Effector CD4-positive, alpha-beta T cell (primary cell): ENCODE measurements at places on chromosomes 2 and 18.

DNA sequence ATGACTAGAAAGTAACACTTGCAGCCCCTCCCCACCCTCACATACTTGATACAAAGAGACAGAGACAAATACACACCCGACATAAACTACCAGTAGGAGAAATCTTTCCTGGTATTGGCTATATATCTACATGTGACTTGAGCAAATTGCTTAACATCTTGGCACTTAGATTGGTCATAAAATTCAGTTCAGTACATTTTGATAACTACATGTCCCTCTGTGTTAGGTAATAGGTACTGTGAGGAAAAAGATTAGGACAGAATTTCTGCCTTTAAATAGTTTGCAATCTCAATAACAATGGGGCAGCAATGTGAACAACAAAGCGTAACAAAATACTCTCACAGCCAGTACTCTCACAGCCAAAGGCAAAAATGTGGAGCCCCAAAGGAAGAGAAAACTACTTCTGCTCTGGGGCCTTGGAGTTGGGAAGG, 670.0 kb upstream of the ACVR2A start:
- DNase-seq = no peak

GRCh38 chr18:11969904-11970835, 11.1 kb upstream of the IMPA2 start:
- DNase-seq = no peak

DNA sequence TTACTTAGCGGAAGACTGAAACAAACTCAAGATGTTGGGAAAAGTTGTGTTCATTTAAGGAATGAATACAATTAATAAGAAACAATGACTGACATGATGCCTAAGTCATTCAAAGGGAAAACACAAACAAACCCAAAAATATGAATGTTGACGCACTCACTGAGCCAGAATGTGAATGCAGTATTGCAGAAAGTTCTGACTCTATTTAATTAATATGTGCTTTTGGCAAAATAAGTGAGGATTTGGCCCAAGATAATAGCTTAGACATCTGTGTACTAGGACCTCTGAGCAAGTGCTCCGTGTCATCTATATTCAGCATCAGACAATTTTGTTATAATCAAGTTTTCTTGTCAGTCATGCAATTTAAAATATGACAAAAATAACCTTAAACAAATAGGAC, 1138.8 kb upstream of the NXPH2 start:
- no peak for DNase-seq

- no peak for DNase-seq
These were observed 209.3 kb downstream of the EIPR1 start for GRCh38 chr2:3168230-3168891.

DNA sequence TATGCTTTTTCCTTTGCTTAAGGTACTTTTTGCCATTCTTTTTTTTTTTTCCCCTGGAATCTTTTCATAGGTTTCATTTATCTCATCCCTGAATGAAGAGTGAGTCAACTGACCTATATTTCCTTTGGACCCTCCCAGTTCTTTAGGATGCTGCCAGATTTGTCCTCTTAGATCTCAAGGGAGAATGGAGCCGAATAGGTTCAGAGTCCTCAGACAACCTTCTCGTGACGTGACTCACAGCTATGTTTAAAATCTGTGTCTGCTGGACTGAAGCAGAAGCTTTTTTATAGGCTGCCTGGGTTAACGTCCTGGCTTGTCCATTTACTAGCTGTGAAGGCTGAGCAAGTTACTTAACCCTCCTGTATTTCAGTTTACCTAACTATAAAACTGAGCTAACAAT, 358.6 kb downstream of the DLGAP1 start:
- DNase-seq = no peak

- no peak for DNase-seq
These were observed 193.5 kb upstream of the NDUFV2 start for GRCh38 chr18:8908792-8909510.

GRCh38 chr2:191170773-191171172, 20.0 kb upstream of the STAT4 start:
- no peak for DNase-seq

- DNase-seq = no peak
These were observed at the start of gene PTPRN for GRCh38 chr2:219309278-219309677. Gene PTPRN, minus strand, starts transcription at chr2:219309401. Its CDS starts 69 bp downstream, at chr2:219309332.

DNA sequence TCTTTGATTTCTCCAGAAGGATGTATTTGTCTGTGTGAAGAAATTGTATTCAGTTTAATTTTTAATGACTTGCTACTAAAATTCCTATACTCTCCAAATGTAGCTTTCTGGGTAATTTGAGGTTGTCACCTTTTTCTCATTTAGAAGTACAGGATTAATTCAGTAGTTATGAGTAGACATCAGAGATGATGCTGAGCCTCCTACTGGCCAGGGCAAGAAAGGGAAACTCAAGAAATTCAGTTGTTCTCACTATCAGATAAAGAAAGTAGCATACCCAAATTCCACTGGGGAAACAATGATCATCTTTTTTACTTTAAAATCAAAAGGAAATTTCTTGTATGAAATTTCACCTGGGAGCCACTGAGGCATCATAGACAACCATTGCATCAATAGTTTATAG, 199.4 kb downstream of the SATB2 start:
- DNase-seq = no peak

- no peak for DNase-seq
These were observed 23.3 kb upstream of the SIX3 start for GRCh38 chr2:44918095-44918775.

GRCh38 chr18:63705401-63705800, 2.6 kb downstream of the SERPINB11 start:
- no peak for DNase-seq

GRCh38 chr18:8726963-8727705, 21.8 kb downstream of the MTCL1 start:
- no peak for DNase-seq

GRCh38 chr2:143193121-143193520, 63.9 kb downstream of the ARHGAP15 start:
- DNase-seq = no peak

GRCh38 chr2:76556018-76556417, 845.3 kb upstream of the GCFC2 start:
- DNase-seq = no peak

GRCh38 chr18:55120896-55121295, 161.6 kb upstream of the CCDC68 start:
- DNase-seq = no peak
